ENCODE measurements at places on chromosomes 13 and 19.

DNA sequence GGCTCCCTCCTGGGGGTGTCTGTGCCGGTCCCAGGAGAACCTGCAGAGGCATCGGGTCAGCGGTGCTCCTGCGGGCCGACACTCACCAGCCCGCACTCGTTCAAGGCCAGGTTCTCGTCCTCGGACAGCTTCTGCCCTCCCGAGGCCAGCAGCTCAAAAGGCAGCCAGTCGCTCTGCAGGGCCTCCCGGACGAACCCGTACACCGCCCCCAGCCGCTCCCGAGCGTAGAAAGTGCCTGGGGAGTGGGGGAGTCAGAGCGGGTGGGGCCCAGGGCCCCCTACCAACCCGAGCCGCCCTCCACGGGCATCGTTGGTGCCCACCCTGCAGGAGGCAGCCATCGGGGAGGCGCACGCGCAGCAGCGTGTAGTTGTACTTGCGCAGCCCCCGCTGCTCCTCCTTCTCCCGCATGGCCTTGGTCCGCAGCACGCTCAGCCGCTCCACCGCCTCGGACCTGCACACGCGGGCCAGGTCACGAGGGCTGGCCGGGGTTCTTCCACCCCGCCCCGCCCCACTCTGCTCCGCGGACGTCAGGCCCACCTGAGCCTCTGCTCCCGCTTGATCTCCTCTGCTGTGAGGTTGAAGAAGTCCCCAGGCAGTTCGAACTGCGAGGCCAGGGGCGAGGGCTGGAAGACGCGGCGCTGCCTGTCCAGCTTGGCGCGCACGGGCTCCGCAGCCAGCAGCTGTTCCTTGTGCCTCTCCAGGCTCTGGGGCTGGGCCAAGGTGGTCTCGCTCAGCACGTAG is 11.5 kb downstream of the UBXN6 start:
- no peak for DNase-seq

DNA sequence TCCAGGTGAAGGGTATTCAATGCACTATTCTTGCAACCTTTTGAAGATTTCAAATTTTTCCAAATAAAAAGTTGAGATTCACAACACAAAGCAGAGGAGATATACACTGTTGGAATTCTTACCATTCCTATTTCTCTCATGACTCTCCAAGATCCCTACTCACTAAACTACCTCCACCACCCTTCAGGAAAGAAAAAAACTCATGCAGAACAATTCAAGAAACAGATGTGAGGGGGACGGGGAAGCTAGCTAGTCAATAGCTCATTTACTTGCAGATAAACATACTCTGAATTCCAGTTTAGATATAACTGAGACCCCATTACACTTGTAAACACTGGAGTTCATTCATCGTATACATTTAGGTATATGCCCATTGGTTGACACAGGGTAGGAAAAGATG is 90.0 kb upstream of the SERP2 start:
- DNase-seq = no peak

DNA sequence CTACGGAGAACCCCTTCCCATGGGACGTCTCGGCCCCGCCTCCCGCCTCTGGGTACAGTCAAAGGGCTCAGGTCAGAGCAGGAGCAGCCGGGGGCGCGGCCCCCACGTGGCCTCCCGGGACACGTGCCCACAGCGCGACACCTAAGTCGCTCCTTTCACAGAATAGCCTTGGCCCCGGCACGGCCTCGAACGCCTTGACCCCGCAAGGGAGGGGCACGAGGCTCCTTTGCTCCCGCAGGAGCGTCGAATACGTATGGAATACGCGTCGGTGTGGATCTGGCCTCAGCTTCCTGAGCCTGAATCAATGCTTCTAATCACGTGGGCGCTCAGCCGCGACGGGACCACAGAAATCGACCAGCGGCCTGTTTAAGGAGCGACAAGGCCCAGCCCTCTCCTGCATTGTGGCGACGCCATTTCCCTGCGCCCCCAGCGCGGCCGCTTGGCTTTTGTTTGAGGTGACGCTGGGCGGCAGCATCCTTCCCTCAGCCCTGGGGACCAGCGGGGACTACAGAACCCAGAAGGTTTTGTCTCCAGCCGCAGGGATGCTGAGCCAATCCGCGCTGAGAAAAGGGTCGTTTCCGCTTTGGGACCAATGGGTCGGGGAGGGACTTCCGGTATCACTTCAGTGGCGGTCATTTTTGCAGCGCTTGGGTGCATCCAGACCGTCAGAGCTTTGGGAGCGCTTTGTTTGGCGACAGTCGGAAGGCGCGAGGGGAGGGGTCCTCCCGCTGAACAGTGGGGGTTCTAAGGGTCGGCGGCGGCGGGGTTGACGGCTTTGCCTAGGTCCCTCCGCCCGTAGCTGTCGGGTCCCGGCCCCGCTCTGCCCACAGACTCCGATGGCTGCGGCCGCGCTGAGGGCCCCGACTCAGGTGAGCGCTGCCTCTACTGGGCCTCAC is at the start of gene ZIK1:
Gene ZIK1, plus strand, starts transcription at position 625 of the 896 bp plus-strand sequence. Its CDS starts 212 bp downstream, at position 837.
- DNase-seq = no peak

DNA sequence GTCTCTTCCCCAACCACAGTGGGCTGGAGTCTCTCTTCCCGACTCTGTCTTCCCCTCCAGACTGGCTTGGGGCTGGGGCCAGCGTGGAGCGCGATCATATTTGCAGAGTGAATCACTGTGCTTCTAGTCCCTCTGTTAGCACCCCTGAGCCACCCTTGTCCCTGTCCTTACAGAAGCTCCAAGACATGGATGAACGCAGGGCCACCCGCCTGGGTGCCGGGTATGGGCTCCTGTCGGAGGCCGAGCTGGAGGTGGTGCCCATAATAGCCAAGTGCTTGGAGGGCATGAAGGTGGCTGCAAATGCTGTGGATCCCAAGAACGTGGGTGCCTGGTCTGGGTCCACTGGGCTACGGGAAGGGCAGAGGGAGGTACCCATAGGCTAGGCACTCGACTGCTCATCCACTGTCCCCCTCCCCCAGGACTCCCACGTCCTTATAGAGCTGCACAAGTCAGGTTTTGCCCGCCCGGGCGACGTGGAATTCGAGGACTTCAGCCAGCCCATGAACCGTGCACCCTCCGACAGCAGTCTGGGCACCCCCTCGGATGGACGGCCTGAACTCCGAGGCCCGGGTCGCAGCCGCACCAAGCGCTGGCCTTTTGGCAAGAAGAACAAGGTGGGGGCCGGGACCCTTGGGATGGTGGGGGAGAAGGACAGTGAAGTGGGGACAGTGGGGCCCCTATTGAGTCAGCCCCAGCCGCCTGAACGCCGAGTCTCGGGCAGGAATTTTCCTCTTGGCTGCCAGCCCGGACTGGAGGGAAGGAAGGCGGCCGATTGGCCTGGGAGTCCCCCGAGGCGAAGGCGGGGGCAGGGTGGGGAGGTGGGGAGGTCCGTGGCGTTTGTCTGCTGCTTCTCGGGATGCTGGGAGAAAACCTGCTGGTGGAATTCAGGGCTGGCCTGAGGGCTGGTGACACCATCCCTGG is 5.2 kb downstream of the TRIP10 start:
- DNase-seq = peak; percentile 75

GRCh38 chr13:74194846-74195245 is 60.6 kb upstream of the KLF12 start:
- DNase-seq = no peak

GRCh38 chr13:94758436-94758960 is 46.2 kb upstream of the SOX21 start:
- DNase-seq = no peak

- DNase-seq = no peak
These were observed 786.4 kb upstream of the SLITRK1 start for GRCh38 chr13:84668637-84669036.

GRCh38 chr13:110045202-110045601 is 258.8 kb upstream of the IRS2 start:
- no peak for DNase-seq

All from SW 1271 (cell line).